Natural killer cell (primary cell): ENCODE measurements at places on chromosomes 1 and 21. TPM values are rescaled to one million over a fixed set of nuclear protein-coding genes. Genes with fewer than 3 reads are reported as not detected.

DNA sequence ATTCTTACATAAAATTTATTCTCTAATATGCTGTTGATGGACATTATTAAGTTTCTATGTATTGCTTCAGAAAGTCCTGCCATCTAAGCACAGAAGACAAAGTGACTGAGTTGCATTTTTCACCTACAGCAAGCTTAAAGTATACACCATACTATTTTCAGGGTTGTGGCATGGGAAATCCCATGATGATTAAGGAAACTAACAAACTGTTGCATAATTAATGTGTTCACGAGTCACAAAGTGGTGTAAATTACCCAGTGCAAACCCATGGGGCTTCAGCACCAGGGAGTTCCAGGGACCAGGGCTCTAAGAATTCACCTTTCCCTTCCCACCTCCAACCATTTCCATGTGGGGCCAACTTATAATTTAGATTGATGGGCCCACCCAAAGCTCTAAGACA lies 81.9 kb upstream of the NR5A2 start:
- no peak for DNase-seq
- no peaks in the 10 kb centered on the region for H3K27me3 ChIP-seq
- peaks cover 2% of the 10 kb centered on the region for H3K4me1 ChIP-seq
- H3K27ac ChIP-seq: no peak overlapping the region
- no peak overlapping the region for H3K4me3 ChIP-seq
- no peaks in the 10 kb centered on the region for H3K36me3 ChIP-seq

GRCh38 chr1:93707956-93708355 lies 26.3 kb upstream of the BCAR3 start:
- no peak overlapping the region for H3K27ac ChIP-seq
- no peaks in the 10 kb centered on the region for H3K36me3 ChIP-seq
- no peak overlapping the region for H3K4me3 ChIP-seq
- DNase-seq: no peak
- H3K4me1 ChIP-seq: peaks cover 17% of the 10 kb centered on the region

Gene MFAP2
- total RNA-seq: not detected

DNA sequence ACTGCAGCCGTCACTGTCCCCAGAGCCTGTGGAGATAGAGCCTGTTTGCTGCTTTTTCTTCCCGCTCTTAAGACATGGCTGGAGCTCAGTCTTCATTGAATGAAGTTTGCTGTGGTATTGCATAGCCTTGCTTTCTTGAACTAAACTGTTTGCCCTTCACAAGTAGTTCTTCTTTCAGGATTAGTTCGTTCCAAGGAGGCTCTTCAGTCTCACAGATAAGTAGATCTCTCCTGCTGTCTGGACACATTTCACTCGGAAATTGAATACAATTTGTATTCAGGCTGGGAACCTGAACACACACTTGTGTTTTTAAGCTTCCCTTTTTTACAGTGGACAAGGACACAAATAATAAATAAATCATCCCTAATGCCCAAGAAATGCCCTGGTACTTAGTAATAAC lies 34.7 kb downstream of the IFNAR1 start:
- no peak overlapping the region for H3K27ac ChIP-seq
- no peaks in the 10 kb centered on the region for H3K27me3 ChIP-seq
- H3K36me3 ChIP-seq: peaks cover 21% of the 10 kb centered on the region
- peaks cover 15% of the 10 kb centered on the region for H3K4me1 ChIP-seq
- DNase-seq: no peak

- no peak overlapping the region for H3K27ac ChIP-seq
- H3K27me3 ChIP-seq: no peaks in the 10 kb centered on the region
- no peak for DNase-seq
- no peaks in the 10 kb centered on the region for H3K36me3 ChIP-seq
Observed at GRCh38 chr21:9763807-9764206, 757.6 kb upstream of the TPTE start.

Gene FCRL2
- total RNA-seq: 1.1 TPM

Gene UMODL1
- 0.28 TPM for total RNA-seq

Gene UCK2
- total RNA-seq: 12.8 TPM

Gene SON
- total RNA-seq: 442 TPM

Gene LYPD8
- total RNA-seq: not detected

Gene CHIA
- total RNA-seq: not detected

GRCh38 chr1:6205849-6206519 lies at the start of gene RNF207:
RNF207 (plus strand) TSS chr1:6206119; CDS start chr1:6206536, 417 bp downstream.
- no peaks in the 10 kb centered on the region for H3K36me3 ChIP-seq
- H3K27me3 ChIP-seq: peaks cover 20% of the 10 kb centered on the region
- H3K27ac ChIP-seq: no peak within 1 kb of the TSS
- peak within 1 kb of the TSS; percentile 49 for H3K4me3 ChIP-seq
- H3K4me1 ChIP-seq: peaks cover 35% of the 10 kb centered on the region
- peak; percentile 78 for DNase-seq

DNA sequence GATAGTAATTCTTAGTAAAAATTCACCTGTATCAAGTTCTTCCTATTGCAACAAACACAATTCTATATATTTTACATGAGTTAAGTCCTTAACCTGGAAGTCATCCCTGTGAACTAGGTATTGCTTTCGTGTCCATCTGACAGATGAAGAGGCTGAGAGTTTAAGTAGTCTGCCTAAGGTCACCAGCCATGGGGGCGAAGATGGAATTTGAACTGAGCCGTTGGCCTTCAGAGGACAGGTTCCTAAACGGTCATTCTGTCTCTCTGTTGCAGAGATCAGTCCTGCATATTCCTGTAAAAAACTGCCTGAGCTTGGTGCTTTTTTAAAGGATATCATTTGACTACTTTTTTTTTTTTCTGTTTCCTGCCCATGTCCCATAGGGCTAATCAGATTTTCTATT lies 10.2 kb upstream of the POFUT2 start:
- no peak for DNase-seq
- no peak overlapping the region for H3K27ac ChIP-seq
- no peaks in the 10 kb centered on the region for H3K27me3 ChIP-seq
- H3K4me1 ChIP-seq: peaks cover 16% of the 10 kb centered on the region
- H3K36me3 ChIP-seq: no peaks in the 10 kb centered on the region

DNA sequence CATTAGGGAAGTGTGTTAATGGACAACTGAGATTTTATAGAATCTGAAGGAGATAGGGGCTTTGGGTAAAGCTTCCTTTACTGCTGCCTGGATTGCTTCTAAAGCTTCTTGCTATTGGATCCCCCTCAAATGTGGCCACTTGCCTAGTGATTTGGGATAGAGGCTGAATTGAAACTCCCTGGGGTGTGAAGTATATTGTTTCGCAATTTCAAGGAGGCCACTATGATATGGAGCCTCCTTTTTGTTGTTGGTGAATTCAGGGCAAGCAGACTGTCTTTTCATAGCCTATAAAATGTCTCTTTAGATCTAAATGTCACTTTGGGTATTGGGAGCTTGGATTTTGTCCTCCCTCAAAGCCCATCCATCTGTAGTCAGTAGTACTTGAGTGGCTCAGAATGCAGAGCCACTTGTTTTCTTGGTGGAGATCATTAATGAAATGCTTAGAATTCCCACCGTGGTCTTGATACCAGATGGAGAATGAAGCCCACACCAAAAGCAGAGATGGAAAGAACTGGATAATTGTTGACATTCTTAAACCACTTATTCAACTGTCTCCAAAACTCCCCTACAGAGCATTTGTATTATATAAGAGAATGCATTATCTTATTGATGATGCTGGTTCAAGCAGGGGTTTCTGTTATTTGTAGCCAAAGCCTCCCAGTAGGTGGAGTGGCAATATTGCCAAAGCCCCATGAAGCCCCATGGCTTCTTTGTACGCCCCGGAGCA lies 144.3 kb upstream of the KCNE2 start:
- no peak overlapping the region for H3K4me3 ChIP-seq
- H3K27ac ChIP-seq: no peak overlapping the region
- no peak for DNase-seq
- H3K4me1 ChIP-seq: no peaks in the 10 kb centered on the region
